ENCODE measurements at places on chromosomes 7 and 10. TPM values are rescaled to one million over a fixed set of nuclear protein-coding genes. Genes with fewer than 3 reads are reported as not detected.

The CDH23 gene
- total RNA-seq: 0.53 TPM

The TMEM196 gene
- total RNA-seq: not detected

The FAM25G gene
- not detected for total RNA-seq

The STEAP1 gene
- 3.5 TPM for total RNA-seq

The MMD2 gene
- not detected for total RNA-seq

GRCh38 chr10:118041316-118041715, 5.4 kb downstream of the RAB11FIP2 start:
- no peak for DNase-seq
- no peaks in the 10 kb centered on the region for H3K27me3 ChIP-seq
- no peak overlapping the region for H3K4me3 ChIP-seq
- peaks cover 3% of the 10 kb centered on the region for H3K4me1 ChIP-seq

DNA sequence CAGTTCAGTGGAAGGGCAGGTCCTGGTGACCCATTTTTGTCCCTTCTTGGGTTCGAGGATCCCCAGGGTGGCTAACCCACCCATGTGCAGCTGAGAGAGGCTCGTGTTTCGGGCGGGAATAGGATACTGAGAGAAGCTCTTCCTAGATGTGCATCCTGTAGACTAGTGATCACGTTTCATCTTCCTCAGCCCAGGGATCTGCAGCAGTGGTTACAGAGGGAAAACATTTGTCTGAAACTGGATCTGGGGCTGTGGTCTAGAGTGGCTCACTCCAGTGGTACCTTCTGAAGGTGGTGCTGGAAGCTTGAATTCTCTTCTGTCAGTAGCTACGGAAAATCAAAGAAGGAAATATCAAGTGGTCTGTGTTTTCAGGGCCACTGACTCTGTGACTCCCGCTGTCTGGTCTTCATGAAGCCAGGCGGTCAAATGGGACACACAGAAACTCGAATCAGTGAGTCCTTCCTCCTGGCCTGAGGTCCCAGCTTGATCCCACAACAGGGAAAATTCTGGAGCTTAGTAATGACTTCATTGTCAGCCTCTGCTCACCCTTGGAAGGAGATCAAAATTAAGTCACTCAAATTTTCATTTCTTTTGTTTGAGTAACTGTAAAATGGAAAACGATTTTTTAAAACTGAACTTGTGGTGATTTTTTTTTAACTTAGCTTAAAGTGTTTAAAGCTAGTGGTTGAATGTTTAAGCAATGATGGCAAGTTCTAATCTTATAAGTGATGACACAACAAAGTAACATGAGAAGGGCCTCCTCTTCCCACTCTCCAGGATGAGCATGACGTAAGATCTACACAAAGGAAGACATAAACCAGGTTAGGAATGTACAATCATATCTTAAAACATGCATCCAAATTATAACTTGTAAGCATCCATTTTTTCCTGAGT, 469.3 kb upstream of the KLF6 start:
- no peaks in the 10 kb centered on the region for H3K4me1 ChIP-seq
- H3K27ac ChIP-seq: no peak overlapping the region
- DNase-seq: no peak
- H3K36me3 ChIP-seq: no peaks in the 10 kb centered on the region
- no peak overlapping the region for H3K4me3 ChIP-seq

DNA sequence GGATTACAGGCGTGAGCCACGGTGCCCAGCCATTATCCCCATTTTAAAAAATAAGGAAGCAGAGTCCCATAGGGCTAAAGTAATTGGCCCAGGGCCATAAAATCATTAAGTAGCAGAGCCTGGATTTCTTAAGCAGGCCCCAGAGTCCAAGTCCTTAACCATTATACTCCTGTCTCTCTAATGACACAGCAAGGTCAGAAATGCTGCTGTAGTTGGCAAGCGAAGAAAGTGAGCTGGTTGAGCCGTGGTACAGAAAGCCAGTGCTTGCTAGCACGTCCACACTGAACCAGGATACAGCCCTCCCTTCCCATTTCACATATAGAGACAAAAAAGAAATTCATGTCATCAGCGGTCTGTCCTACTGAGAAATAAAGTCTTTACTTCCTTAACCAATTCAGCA, 562.7 kb downstream of the GALNT17 start:
- H3K36me3 ChIP-seq: no peaks in the 10 kb centered on the region
- no peaks in the 10 kb centered on the region for H3K4me1 ChIP-seq
- no peak overlapping the region for H3K4me3 ChIP-seq
- no peak overlapping the region for H3K27ac ChIP-seq

GRCh38 chr7:106570146-106570545, 90.8 kb downstream of the CCDC71L start:
- H3K27ac ChIP-seq: peak overlapping the region; percentile 99
- peaks cover 80% of the 10 kb centered on the region for H3K4me1 ChIP-seq
- no peaks in the 10 kb centered on the region for H3K36me3 ChIP-seq

DNA sequence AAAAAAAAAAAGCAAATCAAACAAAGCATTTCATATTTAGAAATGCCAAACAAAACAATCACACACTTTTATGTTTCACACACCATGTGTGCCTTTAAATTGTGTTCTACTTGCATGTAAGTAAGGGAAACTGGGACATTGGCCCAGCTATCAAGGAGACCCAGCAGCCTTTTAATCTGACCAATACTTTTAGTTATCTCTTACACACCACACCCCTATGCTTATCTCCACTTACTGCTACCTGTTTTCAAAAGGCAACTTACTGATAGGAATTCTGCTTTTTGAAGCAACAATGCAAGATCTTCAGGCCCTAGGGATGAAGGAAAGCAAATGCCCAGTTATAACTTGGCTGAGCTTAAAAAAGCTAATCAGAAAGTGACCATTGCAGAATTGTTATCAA, 1244.8 kb upstream of the SORCS1 start:
- H3K27me3 ChIP-seq: no peaks in the 10 kb centered on the region
- no peak for DNase-seq
- H3K27ac ChIP-seq: no peak overlapping the region
- no peaks in the 10 kb centered on the region for H3K36me3 ChIP-seq

- H3K36me3 ChIP-seq: no peaks in the 10 kb centered on the region
- no peak overlapping the region for H3K4me3 ChIP-seq
- H3K4me1 ChIP-seq: peaks cover 3% of the 10 kb centered on the region
- no peaks in the 10 kb centered on the region for H3K27me3 ChIP-seq
- no peak for DNase-seq
Measured at GRCh38 chr10:124535731-124536495, 74.3 kb downstream of the LHPP start.

- H3K4me1 ChIP-seq: peaks cover 19% of the 10 kb centered on the region
- H3K27me3 ChIP-seq: no peaks in the 10 kb centered on the region
- peaks cover 20% of the 10 kb centered on the region for H3K36me3 ChIP-seq
Measured at GRCh38 chr7:2729031-2729892, 41.3 kb downstream of the AMZ1 start.

- H3K4me3 ChIP-seq: no peak overlapping the region
- H3K4me1 ChIP-seq: peaks cover 23% of the 10 kb centered on the region
- peaks cover 51% of the 10 kb centered on the region for H3K36me3 ChIP-seq
- no peaks in the 10 kb centered on the region for H3K27me3 ChIP-seq
Measured at GRCh38 chr7:157271991-157272324, 64.8 kb upstream of the DNAJB6 start.

GRCh38 chr10:91032611-91033206, 111.8 kb upstream of the ANKRD1 start:
- H3K4me1 ChIP-seq: no peaks in the 10 kb centered on the region
- H3K4me3 ChIP-seq: no peak overlapping the region
- peaks cover 12% of the 10 kb centered on the region for H3K27me3 ChIP-seq
- H3K27ac ChIP-seq: no peak overlapping the region
- DNase-seq: no peak

DNA sequence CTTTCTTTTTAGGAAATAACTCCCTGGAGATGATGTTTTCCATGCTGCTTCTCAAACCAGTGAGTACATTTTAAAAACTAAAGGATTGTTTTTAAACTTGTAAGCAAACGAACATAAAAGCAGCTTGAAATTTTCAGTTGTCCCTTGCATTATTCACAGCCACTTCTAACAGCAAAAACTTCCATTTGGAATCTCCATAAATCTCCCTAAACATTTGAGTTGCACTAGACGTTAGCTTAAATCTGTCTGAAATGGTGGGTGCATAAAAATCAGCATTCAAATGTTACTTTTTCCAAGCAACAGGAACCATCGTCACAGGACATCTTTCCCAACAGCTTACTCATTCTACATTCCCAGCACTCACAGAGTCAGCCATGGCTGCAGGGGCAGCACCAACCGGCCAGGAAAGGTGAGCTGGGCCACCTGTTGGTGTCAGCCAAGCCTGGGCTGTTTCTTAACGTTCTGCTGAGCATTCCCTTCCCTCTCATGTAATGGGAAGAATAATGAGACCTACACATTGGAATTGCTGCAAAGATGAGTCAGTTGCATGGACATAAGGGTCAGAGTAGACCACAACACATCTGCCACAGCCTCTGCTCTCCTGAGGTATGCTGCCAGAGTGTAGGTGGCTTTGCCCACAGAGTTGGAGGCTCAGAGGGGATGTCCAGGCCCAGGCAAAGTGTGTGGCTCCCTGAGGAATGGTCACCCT, 163.2 kb downstream of the TNS3 start:
- no peaks in the 10 kb centered on the region for H3K27me3 ChIP-seq
- H3K4me3 ChIP-seq: no peak overlapping the region
- no peak overlapping the region for H3K27ac ChIP-seq
- H3K36me3 ChIP-seq: no peaks in the 10 kb centered on the region

DNA sequence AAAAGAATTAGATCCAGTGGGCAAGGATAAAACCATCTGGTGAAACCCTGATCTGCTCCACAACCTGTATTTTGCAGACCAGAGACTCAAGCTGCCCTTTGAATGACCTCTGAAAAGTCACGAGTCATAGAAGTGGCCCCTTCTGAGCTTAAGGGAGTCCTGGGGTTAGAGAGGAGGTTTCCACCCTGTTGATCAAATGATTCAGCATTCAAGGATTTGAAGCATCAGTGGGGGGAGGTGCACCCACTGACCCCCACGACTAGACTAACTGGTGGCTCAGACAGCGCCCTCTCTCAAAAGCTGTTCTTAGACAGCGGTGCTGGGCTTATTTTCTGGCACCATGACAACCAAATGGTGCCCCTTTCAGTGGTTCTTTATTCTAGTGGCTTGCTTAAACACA, 44.3 kb downstream of the PLCE1 start:
- no peak overlapping the region for H3K4me3 ChIP-seq
- DNase-seq: peak; percentile 4
- H3K4me1 ChIP-seq: no peaks in the 10 kb centered on the region
- no peak overlapping the region for H3K27ac ChIP-seq
- 0 out of 2 replicates have a peak, but pooled peaks cover 3% of the 10 kb centered on the region for H3K27me3 ChIP-seq

- peaks cover 3% of the 10 kb centered on the region for H3K4me1 ChIP-seq
- peak; percentile 35 for DNase-seq
- H3K27ac ChIP-seq: no peak overlapping the region
- H3K27me3 ChIP-seq: peaks cover 21% of the 10 kb centered on the region
- no peak overlapping the region for H3K4me3 ChIP-seq
Measured at GRCh38 chr7:30977896-30978564, 14.3 kb downstream of the GHRHR start.

DNA sequence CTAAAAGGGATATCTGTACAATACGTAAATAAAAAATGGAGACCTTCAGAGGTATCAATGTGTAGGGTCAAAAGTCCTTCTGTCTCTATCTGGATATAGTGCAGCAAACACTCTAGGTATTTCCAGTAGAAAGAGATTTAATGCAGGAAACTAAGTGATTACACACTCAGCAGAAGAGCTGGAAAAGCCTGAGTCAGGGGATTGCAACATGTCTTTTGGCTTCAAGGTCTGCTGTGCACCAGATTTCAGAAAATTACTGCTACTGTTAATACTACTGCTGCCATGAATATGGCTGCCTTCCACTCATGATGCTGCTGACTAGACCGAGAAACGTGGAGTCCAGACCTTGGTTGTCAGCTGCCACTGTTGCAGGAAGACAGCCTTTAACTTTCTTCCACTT, 94.9 kb upstream of the DLX6 start:
- no peaks in the 10 kb centered on the region for H3K4me1 ChIP-seq
- no peaks in the 10 kb centered on the region for H3K36me3 ChIP-seq
- H3K27me3 ChIP-seq: no peaks in the 10 kb centered on the region
- no peak overlapping the region for H3K4me3 ChIP-seq
- no peak overlapping the region for H3K27ac ChIP-seq
- DNase-seq: no peak

DNA sequence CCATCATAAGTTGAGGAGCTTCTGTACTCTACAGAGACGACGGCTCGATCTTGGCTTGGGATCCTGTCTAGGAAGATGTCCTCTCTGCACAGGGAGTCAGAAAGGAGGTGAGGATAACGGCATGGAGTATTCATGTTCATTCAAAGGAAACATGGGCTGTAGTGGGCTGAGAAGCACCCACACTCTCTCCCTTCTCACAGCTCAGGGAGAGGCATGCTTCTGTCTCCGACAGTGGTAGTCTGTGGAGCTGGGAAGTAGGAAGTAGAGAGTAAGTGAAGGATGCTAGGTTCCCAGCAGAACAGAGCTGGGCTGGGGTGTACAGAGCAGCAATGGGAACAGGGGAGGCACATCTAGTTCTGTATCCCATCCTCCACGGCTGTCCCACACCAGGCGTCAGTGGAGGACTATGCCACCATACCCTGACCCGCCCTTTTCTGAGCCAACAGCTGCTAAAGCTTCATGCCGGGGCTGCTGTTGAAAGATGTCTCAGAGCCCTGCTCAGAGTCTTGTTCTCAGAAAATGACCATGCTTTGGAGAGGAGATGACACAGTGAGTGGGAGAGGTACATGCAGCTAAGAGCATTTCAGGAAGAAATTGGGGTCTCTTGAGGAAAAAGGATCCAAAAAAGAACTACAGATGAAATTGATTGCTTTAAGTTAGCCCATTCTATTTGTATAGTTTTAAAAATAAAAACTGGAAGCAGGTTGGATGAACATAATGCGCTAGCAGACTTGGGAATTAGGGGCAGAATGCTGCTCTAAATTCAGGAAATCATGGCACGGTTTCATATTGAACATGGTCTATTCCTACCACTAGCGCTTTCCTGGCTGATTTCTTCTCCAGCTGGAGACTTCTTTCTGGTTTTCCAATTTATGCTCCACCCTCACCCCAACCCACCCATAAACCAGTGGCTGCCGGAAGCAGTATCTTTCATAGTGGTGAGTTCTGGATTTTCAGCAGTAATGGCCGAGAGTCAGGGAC, 138.6 kb downstream of the CHN2 start:
- H3K27me3 ChIP-seq: no peaks in the 10 kb centered on the region
- no peak overlapping the region for H3K27ac ChIP-seq
- H3K36me3 ChIP-seq: no peaks in the 10 kb centered on the region
- no peaks in the 10 kb centered on the region for H3K4me1 ChIP-seq
- DNase-seq: no peak

DNA sequence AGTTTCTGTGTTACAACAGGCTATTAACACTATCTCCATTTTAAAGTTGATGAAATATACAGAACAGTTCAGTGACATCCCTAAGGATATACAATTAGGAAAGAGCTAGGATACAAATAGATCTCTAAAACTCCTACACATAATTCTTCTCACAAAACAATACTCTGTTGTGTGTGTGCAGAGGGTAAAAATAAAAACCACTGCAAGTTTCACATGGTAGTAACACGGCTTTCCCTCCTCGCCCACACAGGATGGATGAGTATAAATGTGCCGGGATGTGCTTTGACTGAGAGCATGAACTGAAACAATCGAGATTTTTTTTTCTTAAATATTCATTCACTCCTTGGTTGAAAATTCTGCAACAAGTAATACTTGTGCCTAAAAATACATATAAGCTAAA, 131.5 kb upstream of the C1QL3 start:
- no peaks in the 10 kb centered on the region for H3K4me1 ChIP-seq
- no peak for DNase-seq
- H3K4me3 ChIP-seq: no peak overlapping the region
- no peaks in the 10 kb centered on the region for H3K36me3 ChIP-seq
- H3K27ac ChIP-seq: no peak overlapping the region
- no peaks in the 10 kb centered on the region for H3K27me3 ChIP-seq
